Urothelium cell line (cell line): ENCODE measurements at places on chromosomes 6 and 20.
A peak's percentile ranks its signal among the peaks of the same experiment; 100 is the strongest.

GRCh38 chr20:10576411-10577090 lies 97.2 kb downstream of the JAG1 start:
- DNase-seq, result no peak

DNA sequence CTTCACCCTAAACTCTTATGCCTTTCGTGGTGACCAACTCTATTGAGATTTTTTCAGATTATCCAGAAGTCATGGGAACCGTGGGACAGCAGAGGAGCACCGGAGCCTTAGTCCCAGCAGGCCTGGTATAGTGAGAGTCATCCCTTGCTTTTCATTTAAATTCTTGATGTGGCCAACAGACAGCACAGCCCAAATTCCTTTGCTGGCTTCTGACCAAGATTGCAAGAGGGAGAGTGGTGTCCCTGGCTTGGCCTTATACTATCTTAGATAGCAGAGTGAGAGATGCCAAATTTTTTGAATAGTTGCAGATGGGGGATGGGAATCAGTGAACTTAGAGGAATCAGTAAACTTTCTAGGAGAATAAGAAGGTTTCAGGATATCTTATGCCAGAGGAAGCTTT lies 7.8 kb downstream of the STX11 start:
- peak; percentile 82 for DNase-seq

DNA sequence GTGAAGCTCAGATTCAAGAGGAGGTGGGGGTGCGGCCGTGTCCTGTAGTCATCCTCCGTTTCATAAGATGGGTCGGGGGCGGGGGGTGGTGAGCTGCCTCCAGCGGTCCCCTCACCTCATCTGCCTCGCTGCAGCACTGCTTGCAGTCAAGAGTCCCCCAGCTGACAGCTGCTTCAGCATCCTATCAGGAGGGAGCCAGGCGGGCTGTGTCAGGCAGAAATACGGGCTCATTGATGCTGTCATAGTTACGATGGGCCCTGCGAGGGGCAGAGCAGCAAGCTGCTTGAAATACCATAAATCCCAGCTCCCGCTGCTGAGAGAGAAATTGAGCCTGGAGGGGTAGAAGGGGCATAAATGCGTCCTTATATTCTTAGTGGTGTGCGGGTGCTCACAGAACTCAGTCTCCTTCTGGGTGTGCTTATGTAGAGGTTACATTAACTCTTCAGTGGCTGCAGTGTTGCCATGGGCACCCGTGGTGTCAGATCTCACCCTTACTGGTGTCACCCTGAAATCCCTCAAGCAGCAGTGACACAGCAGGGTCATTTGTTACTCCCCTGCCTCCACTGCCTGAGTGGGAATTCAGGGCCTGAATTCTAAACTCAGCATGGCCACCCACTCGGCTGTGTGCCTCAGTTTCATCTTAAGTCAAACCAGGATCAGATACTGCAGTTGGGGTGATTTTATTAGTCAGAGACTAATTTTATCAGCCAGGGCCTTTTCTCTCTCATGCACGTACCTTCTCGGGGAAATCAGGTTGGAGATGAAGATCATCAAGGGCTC lies 21.8 kb downstream of the CCDC167 start:
- DNase-seq, result no peak

DNA sequence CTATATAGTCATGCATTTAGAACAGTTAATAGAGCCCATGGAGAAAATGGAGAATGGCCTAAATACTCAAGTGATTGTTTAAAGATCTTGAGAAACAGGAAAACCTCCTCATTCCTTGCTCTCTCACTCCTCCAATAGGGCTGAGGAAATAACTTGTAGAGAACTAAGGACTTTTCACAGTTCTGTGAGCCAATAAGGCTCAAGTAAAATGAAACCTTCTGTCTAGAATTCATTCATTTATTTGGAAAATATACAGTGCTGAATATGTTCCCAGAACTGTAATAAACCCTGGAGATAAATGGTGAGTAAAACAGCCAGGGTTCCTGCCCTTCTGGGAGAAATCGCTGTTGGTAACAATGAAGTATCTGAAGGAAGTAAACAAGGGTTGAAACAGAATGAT lies 35.3 kb downstream of the ELOVL2 start:
- DNase-seq, result no peak

DNA sequence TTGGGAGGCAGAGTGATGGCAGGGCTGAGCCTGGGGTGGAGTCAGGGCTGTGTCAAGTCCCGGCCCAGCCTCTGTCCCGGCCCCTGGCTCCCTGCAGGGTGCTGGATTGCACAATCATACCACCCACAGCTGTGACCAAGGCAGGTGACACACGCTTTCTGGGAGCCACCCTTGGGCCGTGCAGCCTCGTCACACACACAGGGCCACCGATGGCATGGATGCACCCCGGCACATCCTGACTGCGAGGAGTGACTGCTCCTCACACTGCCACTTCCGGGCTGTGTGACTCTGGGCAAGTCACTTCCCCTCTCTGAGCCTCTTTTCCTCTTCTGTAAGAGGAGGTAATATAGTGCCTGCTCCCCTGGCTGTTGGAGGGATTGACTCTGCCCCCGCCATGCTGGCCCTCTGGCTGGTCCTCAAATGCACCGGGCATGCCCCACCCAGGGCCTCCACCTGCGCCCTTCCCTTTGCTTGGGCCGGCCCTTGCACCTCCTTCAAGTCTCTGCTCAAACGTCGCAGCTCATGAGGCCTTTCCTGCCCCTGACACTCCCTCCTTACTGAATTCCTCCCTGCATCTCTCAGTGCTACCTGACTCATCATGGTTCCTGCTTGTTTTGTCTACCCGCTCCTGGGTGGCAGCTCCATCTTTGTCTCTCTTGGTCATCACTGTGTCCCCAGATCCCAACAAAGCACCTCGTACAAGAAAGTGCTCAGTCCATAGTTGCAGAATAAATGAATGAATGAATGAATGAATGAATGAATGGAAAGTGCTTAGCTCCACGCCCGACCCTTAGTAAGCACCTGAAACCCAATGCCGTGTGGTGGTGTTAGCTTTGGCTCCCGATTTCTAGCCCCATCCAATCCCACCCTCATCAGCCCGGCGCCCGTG lies 93.5 kb downstream of the CEBPB start:
- DNase-seq, result peak; percentile 78

GRCh38 chr20:18005170-18005989 lies 36.6 kb downstream of the MGME1 start:
- no peak for DNase-seq

DNA sequence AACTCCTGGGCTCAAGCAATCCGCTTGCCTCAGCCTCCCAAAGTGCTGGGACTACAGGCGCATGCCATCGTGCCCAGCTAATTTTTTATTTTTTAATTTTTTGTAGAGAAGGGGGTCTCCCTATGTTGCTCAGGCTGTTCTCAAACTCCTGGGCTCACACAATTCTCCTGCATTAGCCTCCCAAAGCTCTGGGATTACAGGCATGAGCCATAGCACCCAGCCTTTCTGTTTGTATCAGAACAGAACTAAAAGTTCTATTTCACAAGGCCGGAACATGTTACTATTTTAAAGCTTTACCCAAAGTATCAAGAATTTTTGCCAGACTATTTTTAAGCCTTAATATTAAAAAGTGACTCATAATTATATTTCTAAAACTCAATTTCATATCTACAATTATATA lies 42.4 kb downstream of the NDRG3 start:
- no peak for DNase-seq

DNA sequence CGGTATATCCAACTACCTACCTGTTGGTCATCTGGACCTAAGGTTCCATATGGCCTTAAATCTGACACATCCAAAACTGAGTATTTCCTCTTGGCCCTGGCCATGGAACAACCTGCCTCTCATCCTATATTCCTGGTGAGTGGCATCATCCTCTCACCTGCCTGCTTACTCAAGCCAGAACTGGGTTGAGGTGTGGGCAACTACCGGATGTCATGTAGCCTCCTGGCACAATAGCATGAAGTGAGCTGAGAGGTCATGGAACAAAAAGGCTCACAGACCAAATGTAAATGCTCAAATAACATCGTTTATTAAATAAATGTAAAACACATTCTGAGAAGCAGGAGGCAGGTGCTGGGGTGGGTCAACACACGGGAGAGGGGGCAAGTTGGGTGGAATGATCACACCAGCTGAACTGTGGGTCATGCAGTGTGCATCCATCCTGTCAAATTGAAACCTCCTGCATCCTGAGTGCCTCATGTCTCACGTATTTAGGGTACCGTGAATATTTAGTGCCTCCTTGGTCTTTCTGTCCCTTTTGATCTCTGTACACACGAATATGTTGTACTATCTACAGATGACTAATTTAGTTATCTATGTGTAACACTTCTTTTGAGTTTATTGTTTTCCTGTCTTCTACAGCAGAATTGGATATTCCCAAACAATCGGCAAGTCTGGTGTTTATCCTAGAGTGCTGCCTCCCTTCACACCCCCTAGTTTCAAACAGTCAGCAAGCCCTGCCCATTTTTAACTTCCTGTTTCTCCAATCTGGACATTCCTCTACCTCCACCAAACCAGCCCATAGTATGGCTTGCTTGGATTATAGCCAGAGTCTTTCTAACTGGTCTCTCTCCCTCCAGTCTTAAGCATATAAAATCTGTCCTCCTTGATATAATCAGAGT lies 7.9 kb upstream of the POU5F1 start:
- no peak for DNase-seq

GRCh38 chr6:110688661-110689268 lies 126.5 kb downstream of the CDK19 start:
- DNase-seq, result no peak

GRCh38 chr6:118986312-118986711 lies 51.4 kb upstream of the MCM9 start:
- no peak for DNase-seq

DNA sequence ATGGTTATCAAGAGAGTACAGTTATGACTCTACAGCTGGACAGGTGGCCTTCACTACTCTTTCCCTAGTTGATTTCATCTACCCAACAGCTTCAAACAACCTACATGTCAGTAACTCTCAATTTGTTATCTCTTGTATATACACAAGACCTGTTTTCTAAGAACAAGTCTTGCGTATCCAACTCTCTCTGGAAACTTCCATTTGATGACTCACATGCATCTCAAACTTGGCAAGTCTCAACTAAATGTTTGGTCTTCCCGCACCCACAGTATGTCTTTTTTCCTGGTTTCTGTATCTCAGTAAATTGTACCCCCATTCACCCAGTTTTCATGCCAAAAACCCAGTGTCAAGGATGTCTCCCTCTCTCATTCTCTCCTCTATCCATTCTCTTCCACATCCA lies 97.7 kb downstream of the BTBD9 start:
- DNase-seq, result no peak

DNA sequence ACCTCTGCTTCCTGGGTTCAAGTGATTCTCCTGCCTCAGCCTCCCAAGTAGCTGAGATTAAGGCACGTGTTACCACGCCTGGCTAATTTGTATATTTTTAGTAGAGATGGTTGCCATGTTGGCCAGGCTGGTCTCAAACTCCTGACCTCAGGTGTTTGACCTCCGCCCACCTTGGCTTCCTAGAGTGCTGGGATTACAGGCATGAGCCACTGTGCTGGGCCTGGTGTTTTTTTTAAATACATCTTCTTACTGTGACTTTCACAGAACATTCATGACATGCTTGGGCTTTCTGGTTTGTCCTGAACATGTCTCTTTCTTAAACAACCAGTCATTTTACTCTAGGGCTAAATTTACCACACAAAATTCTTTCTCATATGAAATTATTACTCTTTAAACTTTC lies 34.7 kb upstream of the FAM8A1 start:
- no peak for DNase-seq

GRCh38 chr6:120558294-120558693 lies 776.0 kb downstream of the TBC1D32 start:
- no peak for DNase-seq

DNA sequence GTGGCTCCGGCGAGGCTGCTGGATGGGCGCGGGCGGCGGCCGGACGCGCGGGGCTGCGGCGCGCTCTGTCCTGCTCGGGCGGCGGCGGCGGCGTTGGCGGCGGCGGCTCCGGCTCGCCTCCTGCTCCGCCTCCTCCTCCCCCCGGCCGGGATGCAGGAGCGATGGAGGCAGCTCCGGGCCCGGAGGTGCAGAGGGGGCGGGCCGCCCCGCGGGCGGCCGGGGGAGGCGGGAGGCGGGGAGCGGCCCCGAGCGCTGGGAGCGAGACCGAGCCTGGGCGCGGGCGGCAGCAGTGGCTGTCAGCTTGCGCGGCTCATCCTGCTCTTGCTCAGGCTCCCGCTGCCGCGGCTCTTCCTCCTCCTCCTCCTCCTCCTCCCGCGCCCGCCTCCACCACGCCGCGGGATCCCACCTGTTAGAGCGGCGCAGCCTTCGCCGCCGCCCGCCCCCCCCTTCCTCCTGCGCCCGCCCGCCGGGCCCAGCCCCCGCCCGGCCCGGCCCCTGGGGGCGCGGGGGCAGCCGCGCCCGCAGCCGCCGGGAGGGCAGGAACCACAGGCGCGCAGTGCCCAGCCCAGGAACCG lies at the start of gene NOL4L:
TSS of gene NOL4L (minus strand) at position 323 of the 575 bp plus-strand sequence. CDS start 443 bp downstream, outside the sequence.
- DNase-seq, result peak; percentile 68

- DNase-seq, result no peak
These were observed 243.1 kb downstream of the MYLK4 start for GRCh38 chr6:2507521-2508037.

- no peak for DNase-seq
These were observed 8.6 kb downstream of the VNN2 start for GRCh38 chr6:132749111-132749510.

DNA sequence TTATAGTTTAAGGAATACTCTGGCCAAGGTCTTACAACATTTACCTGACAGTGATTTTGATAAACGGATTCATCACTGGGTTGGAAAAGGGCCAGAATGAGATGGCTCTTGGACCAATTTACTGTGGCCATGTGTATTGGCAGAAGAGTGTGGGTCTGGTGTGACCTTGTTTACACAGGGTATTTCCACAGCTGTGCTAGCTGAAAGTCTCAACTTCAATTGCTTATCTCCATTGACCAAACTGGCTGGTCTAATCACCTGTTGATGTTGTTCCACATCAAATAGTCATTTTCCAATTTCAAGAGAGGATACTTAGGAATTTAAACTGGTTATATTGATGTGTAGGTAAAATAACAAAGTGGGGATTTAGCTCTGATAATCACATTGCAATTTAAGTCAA lies 501.6 kb upstream of the MAP3K7 start:
- no peak for DNase-seq

DNA sequence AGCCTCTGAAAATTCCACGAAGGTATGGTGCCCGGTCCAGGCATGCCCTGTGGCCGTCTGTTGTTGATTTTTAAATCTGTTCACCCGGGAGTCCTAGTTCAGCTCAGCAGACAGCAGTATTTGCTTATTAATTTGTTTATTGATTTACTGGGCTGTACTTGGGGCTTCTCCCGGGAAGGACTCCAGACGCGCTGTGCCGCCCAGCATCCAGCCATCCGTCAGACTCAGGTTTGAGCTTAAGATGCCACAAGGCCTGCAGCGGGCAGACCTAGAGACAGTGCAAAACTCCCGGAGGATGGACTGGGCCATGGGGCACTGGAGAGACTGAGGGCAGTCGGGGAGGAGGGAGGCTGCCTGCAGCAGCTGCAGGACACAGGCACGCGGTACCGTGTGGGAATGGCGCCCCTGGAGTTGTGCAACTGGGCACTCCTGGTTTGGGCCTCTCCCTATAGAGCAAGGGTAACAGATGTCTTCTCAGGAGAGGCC lies 17.3 kb upstream of the CCDC167 start:
- no peak for DNase-seq

DNA sequence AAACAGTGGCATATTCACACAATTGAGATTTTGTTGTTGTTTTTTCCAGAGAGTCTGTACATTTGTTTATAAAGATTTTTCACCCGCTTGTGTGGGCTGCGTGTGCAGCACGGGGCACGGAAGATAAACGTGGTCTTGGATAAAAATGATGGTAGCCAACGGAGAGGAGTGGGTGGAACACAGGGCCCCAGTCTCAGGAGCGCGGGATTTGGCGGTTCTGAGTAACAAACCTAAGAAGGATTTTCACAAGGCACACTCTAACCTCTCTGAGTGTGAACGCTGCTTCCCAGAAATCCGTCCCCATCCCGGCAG lies 3.6 kb upstream of the BNIP5 start:
- DNase-seq, result no peak

GRCh38 chr6:69663215-69663614 lies 133.6 kb downstream of the LMBRD1 start:
- DNase-seq, result no peak
